ENCODE measurements at places on chromosomes 7 and 10. TPM values are rescaled to one million over a fixed set of nuclear protein-coding genes. Genes with fewer than 3 reads are reported as not detected.

DNA sequence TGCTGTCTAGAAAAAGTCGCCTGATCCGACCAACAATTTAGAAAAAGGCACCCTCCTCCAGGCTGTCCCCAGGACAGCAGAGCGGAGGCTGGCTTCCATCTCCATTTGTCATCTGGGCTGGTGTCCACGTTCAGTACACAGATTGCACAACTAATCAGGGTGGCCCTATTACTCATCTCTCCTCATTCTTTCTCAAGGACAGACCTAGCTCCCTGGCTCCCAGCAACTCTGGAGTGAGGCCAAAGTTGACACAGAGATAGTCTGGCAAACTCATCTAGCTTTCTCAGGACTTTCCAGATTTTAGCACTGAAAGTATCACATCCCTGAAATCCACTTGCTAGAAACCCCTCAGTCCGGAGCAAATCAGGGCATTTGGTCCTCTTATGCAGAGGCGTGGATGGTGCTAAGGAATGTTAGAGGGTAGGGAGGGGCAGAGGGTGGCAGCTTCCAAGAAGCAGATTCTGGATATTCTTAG lies 75.1 kb downstream of the DNAH11 start:
- DNase-seq, result peak; percentile 82

DNA sequence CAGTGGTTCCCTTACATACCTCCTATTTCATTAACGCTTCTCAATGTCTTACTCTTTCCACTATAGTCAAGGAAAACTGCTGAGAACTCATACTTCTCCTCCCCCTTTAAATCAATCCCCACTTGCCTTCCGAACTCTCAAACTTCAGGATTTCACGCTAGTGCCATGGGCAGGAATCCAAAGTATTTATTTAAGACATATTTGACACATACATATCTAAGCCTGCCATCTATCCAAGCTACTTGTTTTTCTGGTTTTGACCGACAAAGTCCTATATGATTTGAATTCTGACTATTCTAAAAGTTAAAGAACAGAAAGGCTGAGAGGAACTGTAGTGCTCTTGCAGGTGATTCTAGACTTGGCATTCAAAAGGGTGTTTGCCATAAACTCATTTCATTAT lies 51.8 kb downstream of the CCDC6 start:
- DNase-seq, result no peak

GRCh38 chr10:4865945-4866661 lies 40.1 kb downstream of the AKR1E2 start:
- DNase-seq, result no peak

The DMTF1 gene
- 59.8 TPM for total RNA-seq

- DNase-seq, result peak; percentile 86
These were observed 85.9 kb upstream of the PLXDC2 start for GRCh38 chr10:19730167-19730906.

GRCh38 chr7:114970308-114970707 lies 48.4 kb downstream of the MDFIC start:
- DNase-seq, result no peak

DNA sequence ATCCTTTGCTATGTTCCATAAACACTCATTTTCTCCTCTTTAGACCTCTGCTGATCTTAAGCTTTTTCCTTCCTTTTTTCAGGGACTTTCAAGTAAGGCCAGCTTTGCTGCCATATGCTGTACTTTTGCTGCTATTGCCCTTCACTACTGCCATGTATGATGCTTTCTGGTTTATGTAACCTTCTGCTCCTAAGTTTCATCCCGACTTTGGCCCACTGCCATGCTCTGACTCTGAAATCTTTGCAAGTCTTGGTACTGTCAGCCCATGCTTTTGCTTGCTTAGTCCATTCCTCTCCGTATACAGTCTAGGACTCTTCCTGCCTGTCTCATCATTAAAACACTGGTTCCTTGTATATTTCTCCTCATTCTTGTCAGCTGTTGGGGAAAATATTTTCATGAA lies 152.4 kb downstream of the RNF133 start:
- DNase-seq, result no peak

DNA sequence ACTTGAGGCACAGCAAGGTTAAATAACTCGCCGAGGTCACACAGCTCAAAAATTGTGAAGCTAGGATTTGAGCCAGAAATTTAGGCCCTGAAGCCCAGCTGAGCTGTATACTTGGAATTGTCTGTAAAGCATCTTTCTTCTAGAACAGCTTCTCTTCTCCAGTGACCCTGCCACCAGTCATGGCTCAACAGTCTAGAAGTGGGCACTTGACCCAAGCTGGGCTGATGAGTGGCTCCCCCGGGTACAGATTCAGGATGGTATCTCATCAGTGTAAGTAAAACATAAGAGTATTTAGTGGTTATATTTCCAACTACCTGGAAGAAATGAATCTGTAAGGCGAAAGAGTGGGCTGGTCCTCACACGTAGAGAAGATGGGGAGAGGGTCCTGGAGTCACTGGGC lies 243.9 kb upstream of the GPR26 start:
- DNase-seq, result no peak

The ZC3HAV1L gene
- total RNA-seq, result 8.5 TPM

- peak; percentile 37 for DNase-seq
These were observed 143.2 kb downstream of the GRK5 start for GRCh38 chr10:119350502-119351097.

DNA sequence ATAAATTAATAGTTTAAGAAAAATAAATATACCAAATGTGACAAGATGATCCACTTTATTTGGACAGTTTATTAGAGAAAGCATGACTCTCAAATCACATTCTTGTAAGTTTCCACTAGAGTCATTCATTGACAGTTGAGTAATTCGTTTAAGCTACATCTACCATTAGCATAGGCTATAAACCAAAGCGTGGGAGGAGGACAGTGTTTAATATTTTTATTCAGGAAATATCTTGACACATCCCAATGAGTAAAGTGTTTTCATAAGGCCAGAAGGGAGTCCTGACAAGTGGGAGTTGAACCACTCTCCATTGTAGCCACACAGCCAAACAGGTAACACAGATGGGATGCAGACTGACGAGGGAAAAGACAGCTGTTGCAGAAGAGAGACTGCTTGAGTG lies 386.5 kb upstream of the SEMA3D start:
- DNase-seq, result no peak

DNA sequence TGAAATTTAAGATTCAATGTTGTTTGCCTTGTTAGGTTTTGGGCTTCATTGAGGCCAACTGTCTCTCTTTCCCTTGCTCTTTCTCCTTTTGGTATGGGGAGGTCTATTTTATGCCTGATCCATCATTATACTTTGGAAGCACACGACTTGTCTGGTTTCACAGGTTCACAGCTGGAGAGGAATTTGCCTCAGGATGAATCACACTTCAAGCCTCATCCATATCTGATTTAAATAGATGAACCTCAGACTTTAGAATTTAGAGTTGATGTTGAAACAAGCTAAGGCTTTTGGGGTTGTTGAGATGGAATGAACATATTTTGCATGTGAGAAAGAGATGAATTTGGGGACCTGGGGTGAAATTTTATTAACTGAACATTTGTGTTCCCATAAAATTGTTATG lies 150.5 kb upstream of the IGFBP3 start:
- peak; percentile 81 for DNase-seq

The LRRC61 gene
- total RNA-seq, result 0.33 TPM

- peak; percentile 45 for DNase-seq
These were observed 11.1 kb downstream of the SYPL1 start for GRCh38 chr7:106100863-106101629.

DNA sequence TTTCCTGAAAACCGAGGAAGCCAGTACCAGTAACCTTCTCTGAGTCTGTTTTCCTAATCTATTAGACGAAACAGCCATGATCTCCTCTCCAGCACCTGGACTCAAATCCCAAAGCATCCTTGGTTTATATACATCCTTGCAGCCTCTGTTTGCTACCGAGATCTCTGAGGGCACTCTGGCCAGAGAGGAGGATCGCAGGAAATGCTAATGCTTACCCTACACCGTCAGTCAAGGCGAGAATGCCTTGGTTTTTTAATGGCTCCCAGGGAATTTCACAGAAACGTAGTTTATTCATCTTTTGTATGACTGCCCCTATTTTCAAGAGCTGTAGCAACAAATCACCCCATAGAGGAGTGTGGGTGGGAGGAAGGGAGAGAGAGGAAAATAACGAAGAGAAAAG lies 91.5 kb upstream of the CALN1 start:
- no peak for DNase-seq

The FIGNL1 gene
- 5.9 TPM for total RNA-seq

GRCh38 chr7:69668339-69668870 lies 70.1 kb downstream of the AUTS2 start:
- no peak for DNase-seq

DNA sequence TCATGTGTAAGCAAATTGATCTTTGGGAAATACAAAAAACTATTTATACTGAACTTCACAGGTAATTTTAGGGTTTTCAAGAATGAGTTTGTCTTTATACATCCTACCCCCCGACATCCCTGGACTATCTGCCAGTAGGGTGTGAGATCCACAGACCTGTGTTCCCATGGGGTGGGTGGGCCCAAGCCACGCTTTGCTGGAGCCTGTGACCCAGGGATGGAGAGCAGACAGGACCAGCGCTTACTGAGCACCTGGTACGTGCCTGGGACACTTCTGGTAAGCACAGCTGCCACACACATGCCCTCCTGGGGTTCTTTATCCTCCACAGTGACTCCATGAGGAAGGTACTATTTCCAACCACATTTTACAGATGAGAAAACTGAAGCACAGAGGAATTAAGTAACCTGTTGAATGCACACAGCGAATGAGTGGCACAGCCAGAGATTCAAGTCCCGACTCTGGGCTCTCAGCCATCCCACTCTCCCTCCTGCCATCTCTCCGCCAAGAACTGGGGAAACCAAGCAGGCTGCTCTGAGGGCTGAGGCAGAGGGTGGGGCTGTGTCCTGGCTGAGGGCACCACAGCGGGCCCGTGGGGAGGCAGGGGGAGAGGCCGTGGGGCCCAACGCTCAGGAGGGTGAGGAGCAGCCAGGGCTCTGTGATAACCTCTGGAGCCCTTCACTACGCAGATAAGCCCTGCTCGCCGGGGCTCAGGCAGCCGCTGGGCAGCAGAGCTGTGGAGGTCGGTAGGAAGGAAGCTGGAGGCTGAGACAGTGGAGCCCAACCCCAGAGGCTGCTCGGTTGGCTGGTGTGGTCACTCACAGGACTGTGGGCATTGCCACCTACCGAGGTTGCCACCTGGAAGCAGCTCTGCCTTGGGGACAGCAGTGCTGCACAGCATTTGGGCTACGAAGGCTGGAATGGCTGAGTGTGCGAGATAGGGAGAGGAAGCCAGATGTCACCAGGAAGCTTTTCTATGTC lies 124.2 kb downstream of the ARHGAP22 start:
- DNase-seq, result peak; percentile 15

DNA sequence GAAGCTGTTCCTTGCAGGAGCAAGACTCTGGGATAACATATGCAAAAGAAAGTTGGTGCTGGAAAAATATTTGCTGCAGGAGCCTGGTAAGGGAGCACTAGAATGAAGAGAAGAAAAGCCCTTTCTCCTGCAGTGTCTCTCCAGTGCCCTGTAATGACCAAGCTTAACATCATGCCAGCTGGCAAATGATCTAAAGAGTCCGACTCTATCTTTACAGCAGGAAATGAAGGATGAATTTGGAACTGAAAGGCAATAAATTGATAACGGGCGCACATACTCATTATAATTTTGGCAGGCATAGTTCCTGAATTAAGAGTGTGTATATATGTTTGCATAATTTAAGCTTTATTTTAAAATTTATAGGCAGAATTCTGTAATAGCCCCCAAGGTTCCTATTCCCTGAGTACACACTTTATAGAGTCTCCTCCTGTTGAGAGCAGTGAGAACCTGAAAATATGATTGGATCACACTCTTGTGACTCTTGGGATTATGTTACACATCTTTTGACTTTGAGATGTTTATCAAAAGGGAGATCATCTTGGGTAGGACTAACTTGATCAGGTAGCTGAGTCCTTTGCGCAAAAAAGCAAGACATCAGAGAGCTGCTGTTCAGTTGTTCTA lies 299.0 kb upstream of the MBL2 start:
- DNase-seq, result no peak

GRCh38 chr7:11786186-11786585 lies 45.8 kb downstream of the THSD7A start:
- peak; percentile 2 for DNase-seq

DNA sequence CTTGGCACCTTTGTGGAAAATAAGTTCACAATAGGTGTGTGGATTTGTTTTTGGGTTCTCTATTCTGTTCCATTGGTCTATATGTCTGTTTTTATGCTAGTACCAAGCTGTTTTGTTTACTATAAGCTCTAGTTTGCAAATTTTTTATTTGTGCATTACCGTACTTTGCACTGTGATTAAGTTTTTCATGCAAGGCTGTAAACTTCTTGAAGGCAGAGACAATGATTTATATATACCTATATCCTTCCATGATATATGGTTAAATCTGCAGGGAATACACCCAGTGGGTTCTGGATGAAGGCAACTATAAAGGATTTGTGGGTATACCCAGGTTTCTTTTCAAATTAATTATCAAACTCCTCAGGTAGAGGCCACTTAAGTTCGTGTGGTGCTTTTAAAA lies 91.8 kb upstream of the PDLIM1 start:
- no peak for DNase-seq

GRCh38 chr7:33091641-33092191 lies 17.5 kb downstream of the RP9 start:
- no peak for DNase-seq

The NEUROD6 gene
- not detected for total RNA-seq

DNA sequence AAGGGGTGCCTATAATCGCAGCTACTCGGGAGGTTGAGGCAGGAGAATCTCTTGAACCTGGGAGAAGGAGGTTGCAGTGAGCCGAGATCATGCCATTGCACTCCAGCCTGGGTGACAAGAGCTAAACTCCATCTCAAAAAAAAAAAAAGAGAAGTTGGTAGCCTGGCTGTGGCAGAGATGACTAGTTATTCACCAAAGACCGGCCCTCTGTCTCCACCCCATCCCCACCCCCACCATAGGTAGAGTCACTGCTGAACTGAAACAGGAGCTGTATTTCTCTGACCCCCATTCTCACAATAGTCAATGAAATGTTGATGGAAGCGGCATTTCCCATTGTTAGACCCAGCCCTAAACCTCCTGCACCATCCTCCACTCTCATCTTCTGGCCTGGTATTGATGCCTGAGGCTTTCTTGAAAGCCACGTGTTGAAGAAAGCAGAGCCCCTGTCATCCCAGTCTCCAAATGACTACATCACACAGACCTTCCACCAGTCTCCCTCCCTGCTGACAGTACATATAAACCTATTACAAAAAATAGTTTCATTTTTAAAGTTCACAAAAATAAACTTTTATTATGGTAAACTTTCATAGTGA lies 9.4 kb upstream of the PIK3CG start:
- no peak for DNase-seq

DNA sequence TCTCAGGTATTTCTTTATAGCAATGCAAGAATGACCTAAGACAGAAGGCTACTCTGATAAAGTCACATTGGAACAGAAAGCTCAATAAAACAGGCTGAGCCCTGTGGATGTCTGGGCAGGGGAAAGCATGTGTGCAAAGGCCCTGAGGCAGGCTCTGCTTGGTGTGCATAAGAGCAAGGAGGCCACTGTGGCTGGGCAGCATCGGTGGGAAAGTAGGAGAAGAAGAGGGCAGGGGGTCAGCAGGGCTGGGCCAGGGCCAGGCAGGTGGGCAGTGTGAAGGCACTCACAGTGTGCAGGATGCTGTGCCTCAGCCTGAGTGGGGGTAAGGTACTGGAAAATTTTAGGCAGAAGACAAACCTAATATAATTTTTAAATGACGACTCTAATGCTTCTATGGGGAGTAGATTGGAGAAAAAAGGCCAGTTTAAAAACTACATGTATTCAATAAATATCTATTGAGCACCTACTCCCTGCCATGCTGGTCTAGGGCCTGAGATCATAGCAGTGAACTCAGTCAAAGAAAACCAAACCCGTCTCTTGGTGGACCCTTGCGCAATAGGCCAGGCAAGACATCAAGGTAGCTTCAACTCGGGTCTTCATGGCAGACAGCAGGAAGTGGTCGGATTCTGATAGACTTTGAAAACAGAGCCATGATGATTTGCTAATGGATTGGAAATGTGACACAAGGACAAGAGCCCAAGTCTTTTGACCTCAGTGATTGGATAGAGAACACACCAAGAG lies 572.3 kb downstream of the TCERG1L start:
- DNase-seq, result no peak
